Activated T-helper 1 cell treated with anti-CD3 and anti-CD28 coated beads, Interleukin-12 subunit alpha, Interleukin-12 subunit beta, Interleukin-2, Interleukin-4 antibody, amounts not matched to agents 30 ng/mL and 10 ng/mL and 1 ng/mL, durations not matched to agents 14 hours and 24 hours and 36 hours (primary cell): ENCODE measurements at places on chromosomes 7 and 10. TPM values are rescaled to one million over a fixed set of nuclear protein-coding genes. Genes with fewer than 3 reads are reported as not detected.

OGDHL gene
- total RNA-seq, result 1.2 and 2.8 TPM in 2 replicates

DNA sequence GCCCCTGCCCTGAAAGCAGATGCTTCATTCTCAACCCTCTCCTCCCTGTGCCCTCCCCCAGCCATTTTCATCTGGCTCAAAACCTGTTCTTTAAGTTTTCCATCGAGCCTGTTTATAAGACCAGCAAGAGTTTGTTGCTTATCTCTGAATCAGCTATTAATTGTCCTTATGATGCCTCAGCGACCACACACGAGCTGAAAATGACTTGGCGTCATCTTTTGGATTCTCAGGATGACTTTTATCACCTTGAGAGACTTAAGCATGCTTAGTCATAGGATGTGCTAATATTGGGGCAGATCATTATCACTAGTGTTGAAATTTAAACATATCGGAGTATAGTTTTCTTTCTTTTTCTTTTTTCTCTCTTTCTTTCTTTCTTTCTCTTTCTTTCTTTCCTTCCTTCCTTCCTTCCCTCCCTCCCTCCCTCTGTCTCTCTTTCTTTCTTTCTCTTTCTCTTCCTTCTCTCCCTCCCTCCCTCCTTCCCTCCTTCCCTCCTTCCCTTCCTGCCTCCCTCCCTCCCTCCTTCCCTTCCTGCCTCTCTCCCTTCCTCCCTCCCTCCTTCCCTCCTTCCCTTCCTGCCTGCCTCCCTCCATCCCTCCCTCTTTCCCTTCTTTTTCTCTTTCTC lies 184.5 kb downstream of the PHTF2 start:
- no peaks in the 10 kb centered on the region for H3K27me3 ChIP-seq
- H3K4me1 ChIP-seq, result no peaks in the 10 kb centered on the region
- no peak overlapping the region for H3K27ac ChIP-seq

ZP3 gene
- total RNA-seq, result 4.0 and 4.2 TPM in 2 replicates

DNA sequence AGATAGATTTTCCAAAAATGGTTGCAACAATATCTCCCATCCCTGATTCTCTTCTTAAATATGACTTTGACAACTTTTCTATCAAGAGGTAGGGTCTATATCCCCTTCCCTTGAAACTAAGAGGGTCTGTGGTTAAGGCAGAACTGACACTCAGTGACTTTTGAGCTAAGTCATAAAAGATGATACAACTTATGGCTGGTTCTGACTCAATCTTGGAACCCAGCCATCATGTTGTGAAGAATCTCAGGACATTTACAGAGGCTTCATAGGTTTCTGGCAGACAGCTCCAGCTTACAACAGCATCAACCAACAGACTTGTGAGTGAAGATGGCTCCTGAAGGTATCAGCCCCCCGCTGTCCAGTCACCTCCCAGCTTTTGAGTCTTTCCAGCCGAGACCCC lies 203.5 kb downstream of the RNLS start:
- H3K27me3 ChIP-seq, result peaks cover 2% of the 10 kb centered on the region
- peaks cover 8% of the 10 kb centered on the region for H3K36me3 ChIP-seq
- no peak for DNase-seq
- no peak overlapping the region for H3K27ac ChIP-seq

ARHGEF35 gene
- total RNA-seq, result 2.5 and 3.4 TPM in 2 replicates

WIPF3 gene
- not detected in 2 replicates for total RNA-seq

- H3K4me3 ChIP-seq, result no peak overlapping the region
- H3K27me3 ChIP-seq, result peaks cover 2% of the 10 kb centered on the region
- DNase-seq, result no peak
- no peaks in the 10 kb centered on the region for H3K36me3 ChIP-seq
- no peaks in the 10 kb centered on the region for H3K4me1 ChIP-seq
Measured at GRCh38 chr10:61039868-61040267, 95.9 kb upstream of the RHOBTB1 start.

DNA sequence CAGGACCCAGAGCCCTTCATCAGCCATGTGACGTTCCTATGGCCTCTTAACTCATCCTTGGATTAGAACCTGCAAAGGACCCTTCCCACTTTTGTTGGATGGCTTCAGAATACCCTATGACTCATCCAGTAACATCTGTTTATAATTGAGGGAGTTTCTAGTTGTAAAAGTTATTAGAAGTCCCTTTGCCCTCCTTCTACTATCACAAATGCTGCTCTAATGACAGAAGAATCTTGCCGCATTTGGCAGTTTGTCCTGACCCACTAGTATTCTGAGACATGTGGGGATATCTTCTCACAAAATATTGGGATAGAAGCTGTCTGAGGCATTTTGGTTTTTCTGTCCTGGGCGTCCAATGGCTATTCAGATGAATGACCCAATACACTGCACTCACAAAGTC lies 251.8 kb upstream of the TMEM72 start:
- no peaks in the 10 kb centered on the region for H3K4me1 ChIP-seq
- no peaks in the 10 kb centered on the region for H3K27me3 ChIP-seq
- H3K4me3 ChIP-seq, result no peak overlapping the region
- no peak overlapping the region for H3K27ac ChIP-seq
- no peaks in the 10 kb centered on the region for H3K36me3 ChIP-seq

- no peak overlapping the region for H3K4me3 ChIP-seq
- H3K27me3 ChIP-seq, result peaks cover 3% of the 10 kb centered on the region
- no peaks in the 10 kb centered on the region for H3K4me1 ChIP-seq
- no peak for DNase-seq
- H3K27ac ChIP-seq, result no peak overlapping the region
Measured at GRCh38 chr7:51045319-51046102, 262.8 kb upstream of the GRB10 start.

ANKRD30A gene
- total RNA-seq, result not detected in 2 replicates

- H3K4me1 ChIP-seq, result peaks cover 46% of the 10 kb centered on the region
- H3K4me3 ChIP-seq, result no peak overlapping the region
- DNase-seq, result no peak
Measured at GRCh38 chr10:22573820-22574569, 140.4 kb downstream of the PIP4K2A start.
